ENCODE measurements at places on chromosomes 13 and 19.

GRCh38 chr19:21468791-21469190 is 36.6 kb upstream of the ZNF429 start:
- peaks cover 3% of the 10 kb centered on the region for H3K4me1 ChIP-seq
- H3K36me3 ChIP-seq: peaks cover 2% of the 10 kb centered on the region
- no peak overlapping the region for H3K4me3 ChIP-seq

GRCh38 chr19:38800577-38801347 is 11.8 kb downstream of the LGALS7B start:
- no peak overlapping the region for H3K27ac ChIP-seq
- DNase-seq: no peak
- no peaks in the 10 kb centered on the region for H3K36me3 ChIP-seq
- peaks cover 6% of the 10 kb centered on the region for H3K4me1 ChIP-seq
- H3K4me3 ChIP-seq: no peak overlapping the region

GRCh38 chr19:21335721-21336120 is 6.5 kb upstream of the ZNF708 start:
- H3K36me3 ChIP-seq: no peaks in the 10 kb centered on the region
- H3K4me1 ChIP-seq: no peaks in the 10 kb centered on the region
- H3K4me3 ChIP-seq: no peak overlapping the region
- no peak for DNase-seq
- H3K27ac ChIP-seq: no peak overlapping the region
- no peaks in the 10 kb centered on the region for H3K27me3 ChIP-seq

- peaks cover 22% of the 10 kb centered on the region for H3K36me3 ChIP-seq
- peaks cover 27% of the 10 kb centered on the region for H3K4me1 ChIP-seq
- H3K27me3 ChIP-seq: no peaks in the 10 kb centered on the region
Measured at GRCh38 chr19:48480183-48480557, 11.0 kb downstream of the CYTH2 start.

DNA sequence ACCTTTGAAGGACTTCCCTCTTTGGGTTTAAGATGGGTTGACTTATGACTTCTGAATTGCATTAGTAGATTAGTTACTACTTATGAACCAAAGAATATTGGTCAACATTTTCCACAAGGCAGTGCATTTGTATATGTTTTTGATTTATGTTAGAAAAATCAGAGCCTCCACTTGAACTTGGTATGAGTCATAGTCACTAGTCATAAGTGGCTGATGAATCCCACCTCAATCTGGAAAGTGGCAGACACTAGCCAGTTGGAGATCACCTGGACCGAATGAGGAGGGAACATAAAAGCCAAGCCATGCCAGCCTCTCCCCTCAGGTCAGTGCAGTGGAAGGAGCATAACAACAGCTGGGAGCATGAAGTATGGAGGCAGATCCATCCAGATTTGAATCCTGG is 39.3 kb upstream of the SPART start:
- no peaks in the 10 kb centered on the region for H3K4me1 ChIP-seq
- no peaks in the 10 kb centered on the region for H3K36me3 ChIP-seq
- H3K4me3 ChIP-seq: no peak overlapping the region

GRCh38 chr13:79780240-79780639 is 299.3 kb downstream of the NDFIP2 start:
- no peaks in the 10 kb centered on the region for H3K27me3 ChIP-seq
- H3K4me1 ChIP-seq: no peaks in the 10 kb centered on the region
- no peak overlapping the region for H3K4me3 ChIP-seq
- no peak overlapping the region for H3K27ac ChIP-seq
